ENCODE measurements at places on chromosomes 12 and 14. TPM values are rescaled to one million over a fixed set of nuclear protein-coding genes. Genes with fewer than 3 reads are reported as not detected.

GRCh38 chr14:102768223-102769048 is 8.8 kb upstream of the TRAF3 start:
- no peaks in the 10 kb centered on the region for H3K27me3 ChIP-seq
- H3K4me1 ChIP-seq, result no peaks in the 10 kb centered on the region
- H3K27ac ChIP-seq, result no peak overlapping the region
- no peak overlapping the region for H3K4me3 ChIP-seq
- no peaks in the 10 kb centered on the region for H3K36me3 ChIP-seq

GRCh38 chr14:85895603-85896002 is 365.7 kb downstream of the FLRT2 start:
- H3K4me1 ChIP-seq, result no peaks in the 10 kb centered on the region
- H3K27ac ChIP-seq, result no peak overlapping the region
- no peak for DNase-seq
- H3K27me3 ChIP-seq, result no peaks in the 10 kb centered on the region

DNA sequence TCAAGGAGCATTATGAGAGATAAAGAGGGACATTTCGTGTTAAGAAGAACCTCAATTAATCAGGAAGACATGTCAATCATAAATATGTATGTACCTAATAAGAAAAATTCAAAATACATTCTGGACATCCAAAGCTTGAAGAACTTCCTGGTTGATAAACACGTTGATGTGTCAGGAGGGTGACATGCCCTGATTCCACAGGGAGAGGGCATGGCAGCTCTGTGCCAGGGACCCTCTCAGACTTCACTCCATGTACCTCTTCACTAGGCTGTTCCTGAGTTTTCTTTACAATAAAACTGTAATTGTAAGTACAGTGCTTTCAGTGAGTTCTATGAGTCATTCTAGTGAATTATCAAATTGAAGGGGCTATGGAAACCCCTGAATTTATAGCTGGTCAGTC is 163.5 kb downstream of the CFAP54 start:
- no peak overlapping the region for H3K27ac ChIP-seq
- H3K4me3 ChIP-seq, result no peak overlapping the region

DNA sequence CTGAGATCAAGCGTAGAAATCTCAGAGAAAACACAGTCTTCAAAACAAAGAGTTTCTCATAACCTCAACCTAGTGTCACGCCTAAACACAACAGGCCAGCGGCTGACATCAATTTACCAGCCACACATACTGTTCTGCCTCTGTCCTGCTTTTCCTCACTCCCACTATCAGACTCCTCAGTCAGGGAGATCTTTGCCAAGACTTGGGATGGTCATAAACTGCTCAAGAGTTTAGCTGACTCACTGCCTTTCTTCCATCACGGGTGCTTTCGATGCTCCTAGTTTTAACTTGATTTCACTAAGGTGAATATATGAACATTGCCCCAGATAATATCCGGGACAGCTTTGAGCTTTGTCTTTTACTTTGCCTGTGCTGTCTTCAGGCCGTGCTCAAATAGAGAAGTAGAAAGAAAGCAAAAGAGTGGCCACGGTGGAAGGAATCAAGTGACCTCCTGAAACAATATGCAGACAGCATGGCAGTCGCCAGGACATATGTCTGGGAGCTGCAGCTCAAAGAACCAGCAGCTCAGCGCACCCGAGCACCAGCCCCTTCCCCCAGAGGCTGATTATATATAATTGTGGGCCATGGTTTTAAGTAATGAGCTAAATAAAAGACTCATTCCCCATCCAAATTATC is 12.1 kb downstream of the MDM1 start:
- DNase-seq, result no peak
- H3K27me3 ChIP-seq, result no peaks in the 10 kb centered on the region
- peaks cover 5% of the 10 kb centered on the region for H3K4me1 ChIP-seq
- H3K36me3 ChIP-seq, result peaks cover 9% of the 10 kb centered on the region
- H3K4me3 ChIP-seq, result no peak overlapping the region

DNA sequence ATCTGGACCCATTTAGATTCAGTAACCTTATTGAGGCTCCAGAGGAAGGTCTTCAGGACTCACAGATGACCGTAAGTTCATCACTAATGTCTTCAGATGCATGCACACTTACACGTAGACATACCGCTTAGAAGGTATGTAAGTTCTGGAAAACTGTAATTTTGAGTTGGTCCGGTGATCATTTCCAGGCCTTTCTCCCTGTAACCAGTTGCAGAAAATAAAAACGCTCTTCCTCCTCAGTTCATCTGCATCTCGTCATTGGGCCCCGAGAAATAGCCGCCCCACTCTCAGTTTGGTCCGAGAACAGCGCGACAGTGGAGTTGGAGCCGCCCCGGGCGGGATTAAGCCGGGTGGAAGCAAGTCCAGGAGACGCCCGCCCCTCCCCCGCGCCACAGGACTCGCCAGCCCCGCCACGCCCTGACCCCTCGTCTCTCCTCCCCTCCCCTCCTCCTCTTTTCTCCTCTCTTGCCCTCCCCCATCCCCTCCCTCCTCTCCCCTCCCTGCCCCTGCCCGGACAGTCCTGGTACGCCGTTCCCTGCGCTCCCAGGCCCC is 83.7 kb downstream of the TNFAIP2 start:
- H3K36me3 ChIP-seq, result no peaks in the 10 kb centered on the region
- peaks cover 3% of the 10 kb centered on the region for H3K27me3 ChIP-seq
- H3K4me3 ChIP-seq, result peak overlapping the region; percentile 69
- peak overlapping the region; percentile 77 for H3K27ac ChIP-seq

DNA sequence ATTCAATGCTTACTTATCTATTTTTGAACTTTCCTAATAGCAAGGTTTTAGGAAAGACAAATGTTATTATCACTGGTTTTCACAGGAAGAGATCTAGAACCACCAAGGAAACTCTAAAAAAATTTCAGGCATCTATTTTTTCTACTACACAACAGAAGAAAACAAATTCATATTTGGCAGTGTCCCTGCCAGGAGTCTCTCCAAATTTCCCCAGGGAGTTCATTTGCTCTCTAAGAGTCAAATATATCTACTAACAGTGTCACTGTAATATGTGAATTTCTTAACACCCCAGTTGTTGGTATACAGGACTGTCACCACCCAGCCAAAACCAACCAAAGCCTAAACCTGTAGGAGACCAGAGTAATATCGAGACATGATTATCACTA is 83.4 kb downstream of the STXBP6 start:
- H3K4me3 ChIP-seq, result no peak overlapping the region
- H3K36me3 ChIP-seq, result no peaks in the 10 kb centered on the region
- H3K27ac ChIP-seq, result peak overlapping the region; percentile 42

DNA sequence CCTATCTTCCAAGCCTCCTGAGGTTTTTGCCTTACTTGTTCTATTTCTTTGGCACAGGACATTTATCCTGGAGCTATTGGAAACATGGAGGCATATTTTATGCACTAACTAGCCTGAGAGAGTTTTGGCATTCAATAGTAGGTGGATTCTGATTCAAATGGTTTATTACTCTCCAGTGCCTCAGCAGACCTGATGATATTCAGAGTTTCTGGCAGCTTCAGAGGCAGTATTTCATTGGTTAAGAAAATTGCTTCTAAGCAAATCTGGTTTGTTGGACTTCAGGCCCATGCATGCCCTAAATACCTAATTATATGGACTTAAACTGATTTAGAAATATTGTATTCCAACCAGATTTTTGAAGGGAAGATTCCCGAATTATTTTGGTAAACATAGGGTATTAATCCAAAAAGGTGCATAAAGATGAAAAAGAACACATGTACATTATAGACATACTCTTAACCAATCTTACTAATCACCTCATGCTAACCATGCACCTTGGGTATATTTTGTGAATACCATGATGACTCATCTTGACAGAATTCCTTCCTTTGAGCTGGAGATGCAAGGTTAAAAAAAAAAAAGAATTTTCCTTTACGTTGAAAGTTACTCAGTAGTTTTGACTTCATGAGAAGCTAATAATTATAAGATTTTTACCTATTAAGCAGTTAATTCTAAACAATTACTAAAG is 44.3 kb upstream of the KTN1 start:
- H3K27me3 ChIP-seq, result no peaks in the 10 kb centered on the region
- no peak for DNase-seq
- H3K4me3 ChIP-seq, result no peak overlapping the region
- no peak overlapping the region for H3K27ac ChIP-seq

DNA sequence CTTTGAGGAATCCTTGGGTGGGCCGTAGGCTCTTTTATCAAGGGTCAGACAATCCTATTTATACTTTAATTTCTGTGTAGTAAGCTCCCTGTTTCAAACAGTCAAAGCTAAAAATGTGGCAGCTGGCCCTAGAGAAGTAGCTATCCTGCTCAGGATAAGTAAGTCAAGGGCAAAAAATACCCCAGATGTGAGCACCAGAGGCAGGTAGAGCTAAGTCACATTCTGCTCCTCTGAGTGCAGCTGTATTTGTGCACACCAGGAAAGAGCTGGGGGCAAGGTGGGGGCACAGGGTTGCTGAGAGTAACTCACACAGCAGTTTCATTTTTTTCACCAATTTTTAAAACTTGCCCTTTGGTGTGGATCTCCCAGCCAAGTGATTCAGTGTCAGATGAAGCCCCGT is 5.3 kb downstream of the ETV6 start:
- H3K36me3 ChIP-seq, result no peaks in the 10 kb centered on the region
- H3K27ac ChIP-seq, result peak overlapping the region; percentile 91
- no peak for DNase-seq
- H3K27me3 ChIP-seq, result no peaks in the 10 kb centered on the region
- H3K4me1 ChIP-seq, result peaks cover 59% of the 10 kb centered on the region
- no peak overlapping the region for H3K4me3 ChIP-seq

DNA sequence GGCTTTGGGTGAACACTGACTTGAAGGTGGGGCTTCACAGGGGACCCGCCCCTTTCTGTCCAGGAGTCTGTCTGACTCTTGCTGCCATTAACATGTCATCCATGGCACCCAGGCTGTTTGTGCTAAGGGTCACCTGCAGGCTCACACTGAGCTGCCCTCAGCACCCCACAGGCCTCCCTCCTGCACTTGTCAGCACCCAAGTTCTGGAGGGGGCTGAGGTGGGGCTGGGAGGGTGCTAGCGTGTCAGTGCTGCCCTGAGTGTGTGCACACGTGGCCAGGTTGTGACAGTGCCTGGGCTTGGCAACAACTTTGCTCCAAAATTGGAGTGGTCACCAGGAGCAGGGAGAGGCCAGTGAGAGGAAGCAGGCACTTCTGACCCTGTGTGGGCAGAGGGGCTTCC is 963.2 kb downstream of the TRHDE start:
- no peak overlapping the region for H3K27ac ChIP-seq
- no peak overlapping the region for H3K4me3 ChIP-seq
- no peaks in the 10 kb centered on the region for H3K36me3 ChIP-seq
- H3K27me3 ChIP-seq, result no peaks in the 10 kb centered on the region
- DNase-seq, result no peak
- H3K4me1 ChIP-seq, result no peaks in the 10 kb centered on the region

DNA sequence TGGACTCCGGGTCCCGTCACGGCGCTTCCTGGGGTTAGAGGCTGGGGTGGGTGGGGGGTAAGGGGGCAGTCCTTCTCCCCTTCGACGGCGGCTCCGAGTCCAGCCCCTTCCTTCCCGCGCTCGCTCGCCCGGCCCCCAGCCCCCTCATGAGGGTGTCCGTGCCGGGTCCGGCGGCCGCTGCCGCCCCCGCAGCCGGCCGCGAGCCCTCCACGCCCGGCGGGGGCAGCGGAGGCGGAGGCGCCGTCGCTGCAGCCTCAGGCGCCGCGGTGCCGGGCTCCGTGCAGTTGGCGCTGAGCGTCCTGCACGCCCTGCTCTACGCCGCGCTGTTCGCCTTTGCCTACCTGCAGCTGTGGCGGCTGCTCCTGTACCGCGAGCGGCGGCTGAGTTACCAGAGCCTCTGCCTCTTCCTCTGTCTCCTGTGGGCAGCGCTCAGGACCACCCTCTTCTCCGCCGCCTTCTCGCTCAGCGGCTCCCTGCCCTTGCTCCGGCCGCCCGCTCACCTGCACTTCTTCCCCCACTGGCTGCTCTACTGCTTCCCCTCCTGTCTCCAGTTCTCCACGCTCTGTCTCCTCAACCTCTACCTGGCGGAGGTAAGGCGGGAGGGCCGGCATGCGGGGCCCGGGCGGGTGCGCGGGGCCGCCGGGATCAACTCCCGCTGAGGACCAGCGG is 500 bp downstream of the GPR137C start:
- DNase-seq, result peak; percentile 60
- peak overlapping the region; percentile 82 for H3K4me3 ChIP-seq
- no peaks in the 10 kb centered on the region for H3K27me3 ChIP-seq
- peaks cover 23% of the 10 kb centered on the region for H3K4me1 ChIP-seq

- no peaks in the 10 kb centered on the region for H3K36me3 ChIP-seq
- no peak for DNase-seq
- H3K27ac ChIP-seq, result no peak overlapping the region
- no peak overlapping the region for H3K4me3 ChIP-seq
- H3K4me1 ChIP-seq, result no peaks in the 10 kb centered on the region
Observed at GRCh38 chr12:48824112-48824511, 5.8 kb downstream of the CACNB3 start.

- no peaks in the 10 kb centered on the region for H3K36me3 ChIP-seq
- H3K4me3 ChIP-seq, result no peak overlapping the region
- H3K4me1 ChIP-seq, result no peaks in the 10 kb centered on the region
- no peak for DNase-seq
- H3K27ac ChIP-seq, result no peak overlapping the region
Observed at GRCh38 chr12:107448198-107448597, 237.4 kb upstream of the PWP1 start.

DNA sequence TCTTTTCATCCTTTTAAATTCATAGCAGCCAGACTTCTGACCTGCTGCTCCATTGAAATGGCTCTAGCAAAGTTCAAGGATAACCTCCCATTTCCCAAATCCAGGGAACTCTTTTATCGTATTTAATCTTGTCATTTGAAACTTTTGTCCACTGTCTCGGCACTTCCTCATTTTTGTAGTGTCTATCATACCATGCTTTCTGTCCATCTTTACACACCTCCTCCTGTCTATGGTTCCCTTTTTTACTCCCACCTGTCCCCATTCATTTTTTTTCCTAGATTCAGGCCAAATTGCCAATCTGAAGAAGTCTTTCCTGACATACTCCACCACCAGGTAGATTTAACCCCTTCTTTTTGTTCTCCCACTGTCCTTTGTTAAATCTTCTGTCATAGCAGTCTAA is 31.0 kb downstream of the NFYB start:
- DNase-seq, result no peak
- peaks cover 12% of the 10 kb centered on the region for H3K4me1 ChIP-seq
- H3K27me3 ChIP-seq, result no peaks in the 10 kb centered on the region
- no peak overlapping the region for H3K27ac ChIP-seq
- no peak overlapping the region for H3K4me3 ChIP-seq
- H3K36me3 ChIP-seq, result no peaks in the 10 kb centered on the region

DNA sequence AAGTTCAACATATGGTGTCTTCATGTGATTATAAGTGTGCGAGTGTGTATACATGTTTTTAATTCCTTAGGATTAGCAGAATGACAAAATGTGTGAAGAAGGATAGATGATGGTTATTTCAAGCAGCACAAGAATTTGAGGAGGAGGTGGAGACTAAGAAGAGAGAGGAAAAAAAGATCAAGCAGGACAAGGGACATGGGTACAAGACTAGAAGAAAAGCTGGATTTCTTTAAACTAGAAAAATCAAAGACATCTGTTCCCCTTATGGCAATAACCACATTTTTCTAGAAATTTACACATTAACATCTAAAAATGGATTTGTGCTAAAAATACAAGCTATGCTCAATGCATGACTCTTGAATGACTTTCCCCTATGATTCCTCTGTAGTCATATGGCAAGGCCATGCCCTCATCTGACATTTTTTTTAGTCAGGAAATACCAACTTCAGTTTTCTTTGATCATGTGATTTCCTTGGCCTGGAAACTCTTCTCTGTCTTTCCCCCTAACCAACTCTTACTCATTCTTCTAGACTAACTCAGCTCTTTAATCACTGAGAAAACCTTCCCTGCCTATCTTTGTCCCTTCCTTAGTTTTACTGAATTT is 435.8 kb downstream of the NRXN3 start:
- H3K36me3 ChIP-seq, result no peaks in the 10 kb centered on the region
- no peaks in the 10 kb centered on the region for H3K4me1 ChIP-seq
- peaks cover 5% of the 10 kb centered on the region for H3K27me3 ChIP-seq
- H3K27ac ChIP-seq, result no peak overlapping the region
- no peak for DNase-seq

EML5 gene
- 0.19 TPM for total RNA-seq

JDP2 gene
- 49.6 TPM for total RNA-seq

IL26 gene
- not detected for total RNA-seq

NEMP1 gene
- total RNA-seq, result 2.4 TPM

FERMT2 gene
- 79.5 TPM for total RNA-seq
